ENCODE measurements at places on chromosomes 13 and 19. TPM values are rescaled to one million over a fixed set of nuclear protein-coding genes. Genes with fewer than 3 reads are reported as not detected.

DNA sequence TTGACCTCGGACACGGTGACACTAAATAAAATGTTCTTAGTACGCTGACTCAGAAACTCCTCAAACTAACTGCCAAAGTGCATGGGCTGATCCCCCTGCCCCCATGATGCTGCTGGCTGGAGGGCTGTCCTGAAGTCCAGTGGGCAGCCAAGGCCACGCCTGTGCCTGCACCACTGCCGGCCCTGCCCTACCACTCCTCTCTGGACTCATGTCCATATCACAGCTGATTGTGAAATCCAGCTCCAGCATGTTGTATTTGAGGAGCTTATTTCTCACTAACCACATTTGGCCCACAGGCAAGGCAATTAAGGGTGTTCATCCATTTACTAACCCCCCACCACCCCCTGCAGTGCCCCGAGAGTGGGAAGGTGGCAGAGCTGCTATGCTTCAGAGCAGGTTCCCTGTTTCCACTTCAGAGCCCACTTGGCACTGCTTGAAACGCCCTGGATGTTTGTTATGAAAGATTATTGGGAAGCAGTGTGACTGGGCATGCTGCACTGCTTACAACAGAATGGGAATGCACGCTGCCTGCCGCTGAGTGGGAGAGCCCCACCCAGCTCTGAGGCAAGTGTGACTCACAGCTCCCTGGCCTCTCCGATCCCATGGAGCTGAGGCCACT, 114.0 kb downstream of the UQCRFS1 start:
- peak; percentile 87 for DNase-seq

GRCh38 chr13:109331898-109332297, 454.5 kb downstream of the IRS2 start:
- DNase-seq: no peak

- DNase-seq: no peak
Measured at GRCh38 chr13:46948338-46948737, 51.5 kb upstream of the HTR2A start.

- peak; percentile 92 for DNase-seq
Measured at GRCh38 chr19:11091703-11092153, 2.5 kb downstream of the LDLR start.

DNA sequence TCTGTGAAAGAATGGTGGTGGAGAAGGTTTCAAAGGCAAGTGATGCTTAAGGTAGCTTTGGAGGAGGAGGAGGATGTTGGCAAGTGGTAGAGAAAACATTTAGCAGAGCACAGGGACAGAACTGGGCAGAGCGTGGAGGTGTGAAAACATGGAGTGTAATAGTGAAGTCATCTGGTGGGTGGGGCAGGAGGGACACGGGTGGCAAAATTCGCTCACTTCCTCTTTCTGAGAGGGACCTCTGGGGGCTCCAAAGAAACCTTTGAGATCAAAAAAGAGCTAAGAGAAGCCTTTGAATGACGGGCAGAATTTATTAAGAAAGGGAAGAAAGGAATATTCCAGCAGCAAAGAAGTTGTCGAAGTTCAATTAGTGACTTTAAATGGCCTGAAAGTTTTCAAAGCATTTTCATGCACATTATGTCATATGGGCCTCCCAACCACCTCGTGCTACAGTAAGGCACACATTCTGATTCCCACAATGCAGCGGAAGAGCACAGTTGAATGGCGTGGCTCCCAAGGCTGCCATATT, 82.8 kb downstream of the STARD13 start:
- DNase-seq: no peak

DNA sequence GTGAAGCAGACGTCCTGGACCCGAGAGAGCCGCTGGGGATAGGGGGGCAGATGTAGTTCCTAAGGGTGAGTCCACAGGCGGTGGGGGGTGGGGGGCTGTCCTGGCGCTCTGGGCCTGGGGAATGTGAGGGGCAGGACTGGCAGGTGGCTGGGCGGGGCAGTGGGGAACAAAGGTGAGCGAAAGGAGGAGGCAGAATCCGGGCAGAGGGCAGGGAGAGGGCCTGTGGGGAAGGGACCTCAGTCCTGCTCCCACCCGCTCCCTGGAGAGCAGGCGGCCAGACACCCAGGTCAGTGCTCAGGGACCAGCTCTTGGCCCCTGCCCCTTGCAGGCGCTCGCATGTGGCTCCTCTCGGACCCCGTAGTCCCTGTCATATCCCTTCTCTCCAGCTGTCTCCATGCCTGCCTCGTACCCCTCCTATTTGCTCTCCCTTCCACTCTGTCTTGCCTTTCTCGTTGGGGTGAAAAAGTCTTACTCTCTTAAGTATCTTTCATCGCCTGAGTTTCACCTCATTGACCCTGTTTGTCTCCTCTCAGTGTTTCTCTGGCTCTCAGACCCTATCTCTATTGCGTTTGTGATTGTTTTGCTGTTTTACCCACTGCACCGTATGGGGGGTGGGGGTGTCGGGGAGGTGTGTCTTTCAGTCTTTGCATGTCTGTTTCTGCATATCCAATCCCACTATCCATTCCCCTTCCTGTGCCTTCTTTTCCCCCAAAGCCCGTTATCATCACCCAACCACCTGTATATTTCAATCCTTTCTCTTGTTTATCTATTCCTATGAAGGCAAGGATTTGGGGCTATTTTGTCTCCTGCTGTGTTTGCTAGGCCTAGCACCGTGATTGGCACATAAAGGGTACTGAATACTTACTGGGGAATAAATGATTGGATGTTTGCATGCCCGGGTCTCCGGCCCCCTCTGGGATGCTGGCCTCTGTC, 5.8 kb downstream of the SPHK2 start:
- DNase-seq: no peak

DNA sequence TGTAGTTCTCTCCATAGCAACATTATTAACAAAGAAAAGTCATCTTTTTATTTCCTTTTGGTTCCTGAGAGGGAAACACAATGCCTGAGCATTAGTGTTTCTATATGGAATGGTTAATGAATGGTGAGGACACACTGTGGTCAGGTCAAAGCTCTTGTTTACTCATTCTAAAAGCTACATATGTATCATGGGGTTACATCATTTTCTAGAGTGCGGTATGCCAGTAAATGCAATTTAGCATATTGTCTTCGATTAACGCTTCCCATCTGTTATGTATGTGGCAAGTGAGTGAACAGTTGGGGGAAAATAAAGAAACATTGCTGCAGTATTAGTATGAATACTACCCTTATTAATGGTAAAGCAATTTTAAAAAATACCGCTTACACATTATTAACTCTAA, 1152.2 kb upstream of the SPRY2 start:
- no peak for DNase-seq

- DNase-seq: no peak
Measured at GRCh38 chr13:96243376-96243775, 153.5 kb downstream of the HS6ST3 start.

DNA sequence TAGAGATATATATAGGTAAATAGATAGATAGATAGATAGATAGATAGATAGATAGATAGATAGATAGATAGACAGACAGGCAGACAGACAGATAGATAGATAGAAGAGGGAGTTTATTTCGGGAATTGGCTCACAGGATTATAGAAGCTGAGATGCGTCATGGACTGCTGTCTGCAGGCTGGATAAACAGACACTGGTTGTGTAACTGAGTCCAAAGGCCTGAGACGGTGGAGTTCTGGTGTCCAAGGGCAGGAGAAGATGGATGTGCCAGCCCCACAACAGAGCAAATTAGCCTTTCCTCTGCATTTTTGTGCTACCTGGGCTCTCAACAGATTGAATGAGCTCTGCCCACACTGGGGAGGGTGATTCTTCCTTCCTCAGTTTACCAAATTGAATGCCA, 2.7 kb downstream of the CYP4F3 start:
- DNase-seq: no peak

DNA sequence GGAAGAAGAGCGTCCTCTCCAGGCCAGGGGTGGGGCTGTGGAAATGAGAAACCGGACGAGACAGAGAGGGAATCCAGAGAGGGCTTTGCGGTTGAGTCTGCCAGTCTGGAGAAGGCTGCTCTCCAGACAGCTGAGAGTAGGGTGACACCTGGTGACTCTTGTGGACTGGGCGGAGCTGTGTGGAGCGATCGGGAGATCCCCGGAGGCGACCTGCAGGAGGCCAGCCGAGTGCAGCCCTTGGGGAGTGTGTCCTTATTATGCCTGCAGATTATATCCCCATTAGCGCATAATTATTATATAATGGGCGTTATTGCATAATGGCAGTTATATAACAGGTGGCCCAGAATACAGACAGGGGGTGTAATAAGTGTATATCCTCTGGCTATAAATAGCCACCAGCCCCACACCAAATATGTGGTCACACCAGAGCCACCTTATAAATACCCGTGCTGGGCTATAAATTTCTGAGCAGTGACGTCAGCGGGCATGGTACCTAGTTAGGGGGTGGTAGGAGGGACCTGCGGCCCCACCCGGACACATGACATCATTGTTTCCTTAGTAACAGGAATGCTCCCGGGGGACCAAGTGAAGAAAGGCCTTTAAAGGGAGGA, 41.2 kb downstream of the NFIX start:
- peak; percentile 76 for DNase-seq

GRCh38 chr13:28620011-28620830, 38.7 kb upstream of the POMP start:
- DNase-seq: no peak

- no peak for DNase-seq
Measured at GRCh38 chr13:64917566-64917965, 2312.6 kb downstream of the PCDH9 start.

GRCh38 chr13:43947897-43948458, 68.3 kb downstream of the LACC1 start:
- no peak for DNase-seq

GRCh38 chr19:19206938-19207337, 3.7 kb upstream of the NR2C2AP start:
- no peak for DNase-seq

DNA sequence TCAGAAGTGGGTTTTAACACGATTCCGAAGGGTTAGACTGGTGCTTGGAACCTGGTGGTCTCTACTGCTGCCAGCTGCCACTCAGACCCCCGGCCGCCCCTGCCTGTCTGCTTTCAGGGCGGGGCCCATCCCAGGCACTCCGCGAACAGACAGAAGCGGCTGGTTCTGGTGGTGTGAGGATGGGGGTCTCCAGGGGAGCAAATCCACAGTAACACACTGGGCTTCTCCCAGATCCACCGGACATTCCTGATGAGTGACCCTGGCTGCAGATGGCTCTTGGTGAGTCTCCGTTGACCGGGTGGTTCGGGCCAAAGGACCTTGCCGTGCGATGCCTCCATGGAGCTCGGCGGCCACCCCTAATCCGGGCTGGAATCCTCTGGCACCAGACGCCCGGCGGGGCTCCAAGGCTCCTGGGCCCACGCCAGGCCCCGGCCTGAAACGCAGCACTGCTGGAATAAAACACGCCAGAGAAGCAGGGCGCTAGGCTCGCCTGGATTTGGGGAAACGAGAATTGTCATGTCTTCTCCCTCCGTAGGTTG, 2.1 kb upstream of the PTBP1 start:
- DNase-seq: no peak

- DNase-seq: no peak
Measured at GRCh38 chr19:48252609-48253008, 3.1 kb downstream of the CARD8 start.

Gene ITGBL1
- total RNA-seq: 5.4 TPM

Gene ZNF99
- 0.11 TPM for total RNA-seq

Gene FBL
- 88.5 TPM for total RNA-seq

Gene OR7D2
- total RNA-seq: not detected

Gene FREM2
- total RNA-seq: 0.20 TPM

Gene NBEA
- 17.5 TPM for total RNA-seq

Gene FAM216B
- total RNA-seq: 22.0 TPM
